Fibroblast of skin of left quadriceps (primary cell): ENCODE measurements at places on chromosomes 3 and 15.

DNA sequence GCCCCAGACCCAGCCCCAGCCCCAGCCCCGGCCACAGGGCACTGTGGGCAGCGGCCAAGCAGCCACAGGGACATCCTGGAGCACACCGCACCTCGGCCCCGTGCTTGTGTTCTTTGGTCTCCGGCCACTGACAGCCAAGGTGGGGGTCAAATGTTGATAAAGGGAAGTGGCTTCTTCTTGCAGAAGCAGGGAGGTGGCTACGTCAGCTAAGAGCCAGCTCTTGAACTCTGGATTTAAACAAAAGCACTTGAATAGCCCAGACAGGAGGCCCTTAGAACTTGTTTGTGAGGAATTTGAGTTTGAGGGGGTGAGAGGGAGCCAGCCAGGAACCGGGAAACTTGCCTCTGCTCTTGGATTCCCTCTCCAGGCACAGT is 135.8 kb upstream of the ABHD17C start:
- DNase-seq: no peak

DNA sequence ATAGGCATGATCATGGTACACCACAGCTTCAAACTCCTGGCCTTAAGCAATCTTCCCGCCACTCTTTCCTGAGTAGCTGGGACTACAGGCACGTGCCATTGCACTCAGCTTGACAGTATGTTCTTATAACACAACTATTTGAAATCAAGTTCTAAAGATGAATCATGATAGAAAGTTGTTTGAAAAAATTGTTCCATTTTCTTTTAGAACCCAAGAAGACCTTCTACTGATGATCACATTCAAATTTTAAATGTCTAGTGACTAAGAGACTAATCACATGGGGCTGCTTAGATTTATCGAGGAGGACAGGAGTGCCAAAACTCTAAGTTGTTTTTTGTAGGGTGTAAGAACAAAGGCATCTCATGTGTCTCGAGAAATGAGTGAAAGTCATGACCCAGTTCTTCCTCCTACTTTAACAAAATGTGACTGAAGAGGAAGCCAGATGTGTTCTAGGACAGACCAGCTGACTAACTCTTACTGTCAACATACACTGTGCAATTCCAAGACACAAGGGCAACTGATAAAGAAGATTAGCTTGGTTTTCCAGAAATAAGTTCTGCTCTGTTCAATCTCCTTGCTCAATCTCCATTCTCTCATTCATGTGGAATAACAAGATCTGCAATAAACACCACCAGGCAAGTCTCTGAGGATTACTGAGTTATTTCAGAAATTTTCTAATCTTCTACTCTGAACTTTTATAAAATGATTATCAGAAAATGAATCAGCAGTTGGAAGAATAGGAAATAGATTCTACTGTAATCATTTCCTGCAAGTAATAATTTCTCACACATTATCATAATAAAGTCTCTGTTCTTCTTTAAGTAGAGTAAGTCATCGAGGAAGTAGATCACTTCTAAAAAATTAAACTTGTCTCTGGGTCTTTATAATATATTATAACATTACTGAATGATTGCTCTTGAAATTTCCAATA is 122.6 kb upstream of the CCNL1 start:
- DNase-seq: peak; percentile 95

- no peak for DNase-seq
Observed at GRCh38 chr3:3107858-3108257, 2.3 kb downstream of the IL5RA start.

DNA sequence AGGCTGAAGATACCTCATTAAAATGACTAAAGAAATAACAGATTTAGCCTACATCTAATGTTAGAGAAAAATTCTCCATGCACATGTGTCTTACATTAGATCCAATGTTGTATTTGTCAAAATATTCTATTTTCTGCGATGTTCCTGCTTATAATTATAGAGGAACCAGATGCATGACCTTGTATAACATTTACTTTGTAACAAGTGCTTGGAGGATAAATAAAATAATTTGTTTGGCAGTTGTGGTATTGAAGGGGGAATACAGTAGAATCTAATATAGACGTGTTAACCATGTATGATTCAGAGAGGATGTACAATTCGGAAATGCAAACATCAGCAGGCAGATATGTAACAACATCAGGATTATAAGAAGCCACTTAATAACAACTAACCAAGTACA is 922.2 kb downstream of the TUSC7 start:
- no peak for DNase-seq

DNA sequence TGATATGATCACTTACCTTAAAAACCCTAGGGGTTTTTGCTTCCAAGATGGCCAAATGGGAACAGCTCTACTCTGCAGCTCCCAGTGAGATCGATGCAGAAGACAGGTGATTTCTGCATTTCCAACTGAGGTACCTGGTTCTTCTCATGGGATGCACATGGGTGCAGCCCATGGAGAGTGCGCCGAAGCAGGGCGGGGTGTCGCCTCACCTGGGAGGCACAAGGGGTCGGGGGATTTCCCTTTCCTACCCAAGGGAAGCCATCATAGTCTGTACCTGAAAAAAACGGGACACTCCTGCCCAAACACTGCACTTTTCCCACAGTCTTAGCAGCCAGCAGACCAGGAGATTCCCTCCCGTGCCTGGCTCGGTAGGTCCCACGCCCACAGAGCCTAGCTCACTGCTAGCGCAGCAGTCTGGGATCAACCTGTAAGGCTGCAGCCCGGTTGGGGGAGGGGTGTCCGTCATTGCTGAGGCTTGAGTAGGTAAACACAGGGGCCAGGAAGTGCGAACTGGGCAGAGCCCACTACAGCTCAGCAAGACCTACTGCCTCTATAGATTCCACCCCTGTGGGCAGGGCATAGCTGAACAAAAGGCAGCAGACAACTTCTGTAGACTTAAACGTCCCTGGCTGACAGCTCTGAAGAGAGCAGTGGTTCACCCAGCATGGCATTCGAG is 78.6 kb downstream of the CTNNB1 start:
- no peak for DNase-seq

DNA sequence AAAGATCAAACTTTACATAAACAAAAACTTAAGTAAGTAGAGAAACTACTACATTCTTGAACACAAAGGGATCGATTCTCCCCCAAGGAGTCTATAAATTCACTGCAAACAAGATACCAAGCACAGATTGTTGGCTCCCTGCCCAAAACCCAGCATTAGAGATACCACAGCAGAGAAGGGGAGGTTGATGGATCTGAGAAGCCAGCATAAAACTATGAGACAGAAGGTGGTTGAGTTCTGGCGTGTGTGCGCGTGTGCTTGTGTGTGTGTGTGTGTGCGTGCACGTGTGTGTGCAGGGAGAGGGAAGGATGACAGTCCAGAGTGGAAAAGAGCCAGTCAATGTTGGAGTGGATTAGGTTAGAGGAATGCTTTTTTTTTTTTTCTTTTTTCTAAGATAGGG is 143.2 kb upstream of the PRR20G start:
- DNase-seq: no peak

GRCh38 chr3:30549600-30549999 is 56.8 kb upstream of the TGFBR2 start:
- DNase-seq: no peak
